ENCODE measurements at places on chromosomes 5 and 9.
A peak's percentile ranks its signal among the peaks of the same experiment; 100 is the strongest.

DNA sequence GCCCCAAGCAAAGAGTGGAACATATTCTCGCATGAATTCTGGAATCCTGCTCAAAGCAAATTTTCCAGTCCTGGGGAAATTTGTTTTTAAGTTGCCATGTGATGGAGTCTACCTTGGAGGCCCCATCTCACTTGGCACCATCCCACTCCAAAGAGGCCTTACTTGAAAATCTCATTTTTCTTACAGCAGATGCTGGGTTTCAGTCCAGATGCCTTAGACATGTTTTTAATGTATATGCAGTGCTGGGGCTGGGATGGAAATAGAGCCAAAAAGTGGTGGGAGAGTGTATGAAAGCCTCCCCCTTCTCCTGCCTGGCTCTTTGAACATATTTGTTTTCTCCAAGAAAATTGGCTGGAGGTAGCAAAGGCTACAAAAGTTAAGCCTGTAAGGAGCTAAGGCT lies 493.7 kb downstream of the ENC1 start:
- DNase-seq = no peak

GRCh38 chr5:159990506-159990905 lies 18.4 kb upstream of the TTC1 start:
- DNase-seq = no peak

- DNase-seq = no peak
Observed at GRCh38 chr5:84632418-84632817, 247.7 kb upstream of the EDIL3 start.

DNA sequence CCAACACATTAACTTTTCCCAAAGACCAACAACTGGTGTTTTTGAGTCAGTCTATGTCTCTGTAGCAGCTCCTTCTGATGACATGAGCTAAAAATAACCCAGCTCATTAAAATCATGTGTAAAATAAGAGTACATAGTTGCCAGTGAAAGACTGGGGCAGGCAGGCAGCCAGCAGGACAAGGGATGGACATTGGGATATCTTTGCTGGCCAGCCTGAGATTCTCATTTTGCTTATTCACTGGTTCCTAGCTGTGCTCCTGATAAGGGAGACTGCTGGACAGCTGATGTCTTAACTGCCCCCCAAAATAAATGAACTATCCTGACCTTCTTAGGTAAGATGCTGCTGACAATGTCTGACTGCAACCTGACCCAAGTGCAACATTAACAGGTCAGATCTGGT lies 33.9 kb downstream of the EPB41L4B start:
- DNase-seq = no peak

GRCh38 chr9:14480526-14480925 lies 166.6 kb upstream of the NFIB start:
- DNase-seq = no peak

GRCh38 chr5:125042261-125042890 lies 295.9 kb upstream of the ZNF608 start:
- no peak for DNase-seq

GRCh38 chr9:30967476-30967875 lies 1417.0 kb upstream of the ACO1 start:
- no peak for DNase-seq

GRCh38 chr5:1168796-1169195 lies 32.6 kb upstream of the SLC6A19 start:
- no peak for DNase-seq

DNA sequence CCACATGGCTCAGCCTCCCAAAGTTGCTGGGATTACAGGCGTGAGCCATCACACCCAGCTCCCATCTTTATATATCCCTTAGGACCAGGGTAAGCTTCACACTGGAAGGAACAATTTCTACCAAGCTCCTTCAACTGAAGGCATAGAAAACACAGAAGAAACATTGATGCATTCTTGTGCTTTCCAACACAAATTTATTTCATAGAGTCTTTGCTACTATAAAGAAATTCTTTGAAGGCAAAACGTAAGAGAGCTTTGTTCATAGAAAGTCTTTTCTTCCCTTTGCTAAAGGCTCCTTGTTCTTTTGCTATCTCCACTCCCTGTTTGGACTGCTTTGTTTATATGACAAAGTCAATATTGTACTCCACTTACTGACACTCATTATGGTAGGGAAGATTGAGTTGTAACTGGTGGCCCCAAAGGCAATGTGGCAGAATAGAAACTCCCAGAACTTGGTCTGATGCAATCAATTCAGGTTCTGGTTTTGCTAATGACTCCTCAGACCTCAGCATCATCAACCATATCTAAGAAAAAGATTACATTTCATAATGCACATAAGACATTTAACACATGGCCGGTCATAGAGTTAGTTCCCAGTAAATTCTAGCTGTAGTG lies 97.4 kb upstream of the CLINT1 start:
- no peak for DNase-seq

DNA sequence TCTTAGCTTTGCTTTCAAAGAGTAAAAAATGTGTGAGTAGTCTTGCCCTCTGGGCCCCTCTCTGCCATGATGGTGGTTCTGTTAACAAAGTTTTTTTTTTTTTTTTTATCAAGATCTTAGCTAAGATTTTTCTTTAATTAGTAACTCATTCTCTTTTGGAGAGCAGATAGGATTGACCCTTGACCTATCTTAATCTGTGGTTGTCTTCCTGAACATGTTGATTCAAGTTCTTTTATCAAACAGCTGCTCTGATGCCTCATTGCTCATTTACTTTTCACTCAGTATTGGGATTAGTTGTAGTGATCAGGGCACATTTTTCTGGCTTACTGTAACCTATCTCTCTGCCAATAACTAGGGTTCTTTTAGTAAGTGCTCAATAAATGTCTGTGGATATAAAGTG lies 106.3 kb downstream of the PCSK5 start:
- no peak for DNase-seq

GRCh38 chr5:150948539-150948938 lies 43.8 kb upstream of the ZNF300 start:
- DNase-seq = no peak

DNA sequence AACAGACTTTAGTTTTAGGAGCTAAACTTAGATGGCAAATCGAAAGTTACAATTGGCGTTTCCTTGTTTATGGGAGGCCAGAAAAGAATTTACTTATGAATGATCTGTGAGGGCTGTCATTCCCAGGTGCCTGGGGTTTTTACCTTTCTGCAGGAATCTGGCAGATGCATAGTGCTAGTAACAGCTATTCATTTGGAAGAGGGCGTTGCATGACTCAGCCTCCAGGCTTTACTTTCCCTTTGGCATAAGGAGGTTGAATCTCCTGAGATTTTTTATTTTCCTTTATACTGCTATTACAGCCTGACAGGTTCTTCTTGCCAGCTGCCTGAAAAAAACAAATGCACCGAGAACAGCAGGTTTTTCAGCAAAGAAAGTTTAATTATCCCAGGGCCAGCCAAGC lies 30.0 kb downstream of the CARD6 start:
- no peak for DNase-seq

GRCh38 chr9:135920256-135920930 lies 13.0 kb upstream of the CAMSAP1 start:
- no peak for DNase-seq

GRCh38 chr9:27145143-27145542 lies 36.1 kb downstream of the TEK start:
- no peak for DNase-seq

- DNase-seq = no peak
Observed at GRCh38 chr9:106927916-106928315, 65.0 kb downstream of the ZNF462 start.

- no peak for DNase-seq
Observed at GRCh38 chr9:36129139-36129538, 7.4 kb upstream of the GLIPR2 start.

DNA sequence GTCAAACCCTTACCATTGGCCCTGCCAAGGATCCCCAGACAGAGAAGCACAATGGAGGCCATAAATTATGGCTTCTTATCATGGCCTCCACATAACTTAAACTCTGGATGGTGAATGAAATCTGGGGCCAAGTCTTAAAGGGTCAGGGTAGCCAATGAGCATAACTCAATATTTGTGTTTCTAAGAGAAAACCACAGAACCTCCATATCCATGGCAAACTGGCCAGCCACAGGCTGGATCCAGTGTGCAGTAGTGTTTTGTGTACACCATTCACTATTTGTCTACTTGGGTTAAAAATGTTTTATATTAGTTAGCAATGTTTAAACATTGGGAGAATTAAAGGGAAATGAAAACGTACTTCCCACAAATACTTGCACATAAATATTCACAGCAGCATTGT lies 60.8 kb downstream of the CDO1 start:
- DNase-seq = no peak

DNA sequence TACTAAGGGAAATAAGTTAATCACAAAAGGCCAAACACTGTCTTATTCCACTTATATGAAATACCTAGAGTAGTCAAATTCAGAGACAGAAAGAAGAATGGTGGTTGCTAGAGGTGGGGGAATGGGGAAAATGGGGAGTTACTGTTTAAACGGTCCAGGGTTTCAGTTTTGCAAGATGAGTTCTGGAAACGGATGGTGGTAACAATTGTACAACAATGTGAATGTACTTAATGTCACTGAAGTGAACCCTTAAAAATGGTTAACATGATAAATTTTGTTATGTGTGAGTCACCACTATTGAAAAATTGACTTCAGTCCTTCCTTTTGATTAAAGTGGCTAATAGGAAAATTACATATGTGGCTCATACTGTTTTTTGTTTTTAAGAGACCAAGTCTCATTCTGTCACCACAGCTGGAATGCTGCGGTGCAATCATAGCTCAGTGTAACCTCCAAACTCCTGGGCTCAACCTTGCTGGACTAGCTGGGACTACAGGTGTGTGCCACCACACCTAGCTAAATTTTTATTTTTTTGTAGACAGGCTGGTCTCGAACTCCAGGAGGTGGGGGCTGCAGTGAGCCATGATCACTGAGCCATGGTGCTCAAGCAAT lies 8.7 kb downstream of the UBQLN1 start:
- DNase-seq = no peak

GRCh38 chr9:110334871-110335270 lies 2.8 kb downstream of the TXNDC8 start:
- no peak for DNase-seq

GRCh38 chr9:83379045-83379444 lies 159.2 kb downstream of the FRMD3 start:
- DNase-seq = no peak

- peak; percentile 43 for DNase-seq
Observed at GRCh38 chr9:136762915-136763648, 1.2 kb downstream of the LCN15 start.

Measured in activated CD4-positive, alpha-beta T cell treated with anti-CD3 and anti-CD28 coated beads, Interleukin-2, amount 50 U/mL, for 24 hours (primary cell).